ENCODE measurements at places on chromosomes 12 and 14.
A peak's percentile ranks its signal among the peaks of the same experiment; 100 is the strongest.

DNA sequence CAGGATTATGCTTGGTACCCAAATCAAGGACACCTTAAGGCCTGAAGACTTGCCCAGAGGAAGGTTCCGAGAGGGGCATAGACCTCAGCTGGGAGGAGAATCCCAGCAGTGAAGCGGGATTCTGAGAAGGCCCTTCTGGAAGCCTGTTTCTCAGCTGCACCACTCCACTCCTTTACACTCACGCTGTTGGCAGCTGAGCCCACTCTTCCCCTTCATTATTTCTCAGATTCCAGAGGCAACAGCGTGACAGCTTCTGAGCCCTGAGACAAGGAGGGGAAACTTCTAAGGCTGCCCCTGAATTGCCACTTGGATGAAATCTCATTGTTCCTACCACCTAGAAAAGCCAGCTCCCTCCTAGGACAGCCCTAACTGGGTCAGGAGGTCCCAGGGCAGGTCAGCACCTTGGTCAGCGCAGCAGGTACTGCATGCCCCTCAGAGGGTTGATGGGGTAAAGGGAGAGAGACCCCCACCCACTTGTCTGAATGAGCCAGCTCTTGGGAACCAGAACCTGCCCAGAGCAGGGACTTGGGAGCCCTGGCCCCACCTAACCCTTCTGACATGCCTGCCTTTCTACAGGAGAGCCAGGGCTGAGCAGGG lies 53.9 kb downstream of the ISCA2 start:
- DNase-seq = no peak

DNA sequence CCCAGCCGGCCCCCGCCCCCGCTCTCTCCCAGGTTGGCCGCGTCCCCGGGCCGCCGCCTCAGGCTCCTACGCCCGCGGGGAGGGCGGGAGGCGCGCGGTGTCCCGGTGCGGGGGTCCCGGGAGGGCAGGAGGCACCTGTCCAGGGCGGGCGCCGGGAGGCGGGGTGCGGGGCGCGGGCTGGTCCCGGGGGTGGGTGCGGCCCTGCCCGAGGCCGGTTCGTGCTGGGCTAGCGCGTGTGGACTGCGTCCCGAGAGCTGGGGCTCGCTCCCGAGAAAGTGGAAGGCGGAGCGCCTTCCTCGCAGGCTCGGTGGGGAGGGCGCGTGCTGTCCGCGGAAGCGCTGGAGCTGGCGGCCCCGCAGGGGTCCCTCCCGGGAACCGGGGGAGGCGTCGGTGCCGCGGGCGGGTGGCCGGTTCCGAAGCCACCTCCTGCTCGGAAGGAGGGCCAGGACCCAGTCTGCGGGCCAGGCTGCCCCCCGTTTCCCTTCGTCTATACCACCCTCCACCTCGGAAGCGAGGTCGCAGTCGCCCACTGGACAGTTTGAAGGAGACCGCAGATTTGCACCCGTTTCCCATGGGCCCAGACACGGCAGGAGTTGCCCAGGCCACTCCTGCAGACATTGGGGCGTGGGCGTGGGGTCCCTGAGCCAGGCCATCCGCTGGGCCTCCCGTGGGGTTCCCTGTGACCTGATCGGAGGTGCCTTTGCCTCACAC lies 636 bp downstream of the ZFYVE21 start:
- DNase-seq = peak; percentile 55

DNA sequence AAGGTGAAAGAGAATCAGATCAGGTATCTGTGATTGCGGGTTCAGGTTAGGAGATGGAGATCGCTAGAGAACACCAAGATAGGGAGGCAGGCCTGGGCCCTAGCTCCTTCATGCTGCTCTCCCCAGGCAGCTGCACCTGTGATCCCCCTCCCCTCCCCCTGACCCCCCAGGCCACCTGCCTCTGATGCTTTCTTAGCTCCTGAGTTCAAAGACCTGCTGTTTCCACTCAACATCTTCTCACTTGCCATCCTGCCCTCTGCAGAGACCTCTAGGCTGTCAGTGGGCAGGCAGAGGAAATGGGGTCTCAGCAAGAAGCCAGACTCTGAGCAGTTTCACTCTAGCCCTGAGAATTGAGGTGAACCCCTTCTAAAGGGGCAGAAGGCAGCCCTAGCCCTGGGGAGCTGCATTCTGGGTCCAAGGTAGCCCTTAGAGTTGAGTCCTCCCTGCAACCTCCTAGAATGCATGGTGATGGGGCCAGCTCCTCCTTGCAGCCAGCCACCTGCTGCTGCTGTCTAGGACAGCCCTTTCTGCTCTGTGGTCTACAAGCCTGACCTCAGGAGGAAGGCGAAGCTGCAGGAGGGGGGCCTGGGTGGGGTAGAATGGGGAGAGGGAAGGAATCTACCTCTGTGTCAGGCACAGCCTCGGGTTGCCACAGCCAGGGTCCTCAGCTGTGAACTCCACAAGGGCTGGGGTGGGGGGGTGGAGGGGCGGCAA lies 6.4 kb upstream of the SLC48A1 start:
- DNase-seq = no peak

- DNase-seq = no peak
Measured at GRCh38 chr12:106889950-106890626, 65.6 kb upstream of the TMEM263 start.

DNA sequence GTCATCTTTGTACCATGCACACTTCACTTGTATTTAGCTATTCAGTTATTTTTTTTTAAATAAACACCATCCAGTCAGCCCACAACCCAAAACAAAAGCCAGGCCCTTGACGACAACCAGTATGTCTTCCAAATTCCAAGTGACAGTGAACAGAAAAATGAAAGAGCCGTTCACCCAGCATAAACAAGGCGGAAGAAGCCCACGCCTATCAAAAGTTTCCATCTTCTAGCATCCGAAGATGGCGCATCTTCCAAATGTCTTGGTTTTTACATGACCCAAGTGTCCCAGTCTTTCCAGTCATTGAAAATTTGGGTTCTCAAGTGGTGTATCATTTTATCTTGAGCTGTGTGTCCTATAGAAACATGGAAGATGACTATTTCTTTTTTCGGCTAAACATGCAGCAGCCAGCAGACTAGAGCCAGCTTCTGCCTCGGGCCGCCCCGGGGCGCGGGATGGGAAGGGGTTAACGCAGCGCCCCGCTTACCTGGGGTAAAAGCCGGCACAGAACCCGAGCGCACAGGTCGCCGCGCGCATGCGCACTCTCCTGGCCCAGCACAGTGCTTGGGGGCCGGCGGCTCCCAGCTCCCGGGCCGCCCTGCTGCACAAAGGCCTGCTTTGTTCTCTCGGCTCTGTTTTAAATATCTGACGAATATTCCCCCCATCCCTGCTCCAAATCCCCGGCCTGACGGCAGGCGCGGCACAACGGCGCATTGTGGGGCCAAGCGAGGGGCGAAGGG lies 164.8 kb downstream of the ZFP36L1 start:
- DNase-seq = no peak

GRCh38 chr14:79056879-79057278 lies 886.7 kb downstream of the NRXN3 start:
- DNase-seq = no peak

DNA sequence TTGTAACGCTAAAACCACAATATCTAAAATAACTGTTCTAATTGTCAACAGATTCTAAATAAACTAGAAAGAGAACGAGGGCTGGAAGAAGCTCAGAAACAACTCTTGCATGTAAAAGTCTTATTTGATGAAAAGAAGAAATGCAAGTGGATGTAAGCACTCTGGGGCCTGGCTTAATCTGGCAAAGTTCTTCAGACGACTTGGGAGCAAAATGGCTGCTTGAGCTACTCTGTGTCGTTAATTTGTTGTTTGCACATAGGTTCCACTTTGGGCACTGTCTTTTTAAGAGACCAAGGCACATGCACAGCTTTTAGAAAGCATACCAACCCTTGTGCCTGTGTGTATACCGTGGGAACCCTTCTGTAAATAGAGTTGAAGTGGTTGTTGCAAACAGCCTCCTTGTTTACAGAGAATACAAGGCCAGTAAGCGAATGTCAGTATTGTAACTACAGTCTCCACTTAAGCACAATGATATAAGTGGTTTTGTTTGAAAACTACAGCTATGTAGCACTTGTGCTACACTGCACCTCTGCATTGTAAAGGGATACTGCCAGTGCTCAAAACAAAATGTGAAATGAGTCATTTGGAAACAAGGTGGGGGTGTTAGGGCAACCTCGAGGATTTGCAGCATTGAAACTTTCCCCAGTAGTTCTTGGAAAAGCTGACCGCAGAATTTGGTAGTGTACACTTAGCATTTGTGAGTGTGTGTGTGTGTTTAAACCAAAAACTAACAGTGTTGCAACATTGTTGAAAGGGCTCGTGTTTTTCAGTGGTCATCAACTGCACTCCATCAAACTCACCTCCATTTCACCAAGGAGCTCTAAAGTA lies 154.3 kb downstream of the CEP83 start:
- no peak for DNase-seq

GRCh38 chr14:22168092-22168955 lies 420.7 kb downstream of the DAD1 start:
- DNase-seq = peak; percentile 58

DNA sequence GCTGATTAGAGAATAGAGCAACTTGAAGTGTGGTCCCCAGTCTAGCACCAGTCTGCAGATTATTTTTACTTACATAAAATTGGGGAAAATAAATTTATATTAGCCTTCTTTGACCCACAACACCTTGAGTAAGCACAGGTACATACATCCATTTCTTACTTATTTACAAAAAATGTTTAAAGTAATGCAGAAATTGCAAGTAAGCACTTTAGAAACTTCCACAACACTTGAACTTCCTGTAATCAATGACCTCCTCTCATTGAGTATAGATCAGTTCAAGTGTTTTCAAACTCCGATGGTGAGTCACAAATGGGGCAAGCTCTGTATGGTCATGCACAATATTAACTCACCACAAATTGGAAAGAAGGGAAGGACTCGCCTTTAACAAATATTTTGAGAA lies 83.3 kb downstream of the KIF21A start:
- DNase-seq = no peak

Measured in hematopoietic multipotent progenitor cell treated with erythropoietin and hydrocortisone succinate and interleukin-3 and kit ligand, for 4 days (in vitro differentiated cells).